Putamen (tissue), 1 donor: ENCODE measurements at places on chromosomes 4 and X.

DNA sequence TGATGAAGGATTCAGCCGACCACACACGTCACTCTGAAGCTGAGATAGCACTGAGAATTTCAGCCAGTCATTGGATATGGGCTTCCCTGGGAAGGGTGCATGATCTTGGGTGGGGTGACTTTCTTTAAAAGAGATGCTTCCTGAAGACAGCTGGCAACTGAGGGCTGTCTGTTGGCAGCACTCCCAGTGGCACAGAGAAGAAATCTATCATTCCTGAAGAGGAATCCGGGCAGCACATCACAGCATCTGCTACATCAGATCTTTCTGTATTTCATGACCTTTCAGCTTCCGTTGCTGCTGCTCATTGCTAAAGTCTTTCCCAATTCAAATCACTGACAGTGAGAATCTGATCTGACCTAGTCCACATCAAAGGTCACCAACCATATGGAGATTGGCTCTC lies 193.8 kb upstream of the RBPJ start:
- no peak for DNase-seq

GRCh38 chrX:37314531-37314930 lies 34.6 kb upstream of the PRRG1 start:
- no peak for DNase-seq

DNA sequence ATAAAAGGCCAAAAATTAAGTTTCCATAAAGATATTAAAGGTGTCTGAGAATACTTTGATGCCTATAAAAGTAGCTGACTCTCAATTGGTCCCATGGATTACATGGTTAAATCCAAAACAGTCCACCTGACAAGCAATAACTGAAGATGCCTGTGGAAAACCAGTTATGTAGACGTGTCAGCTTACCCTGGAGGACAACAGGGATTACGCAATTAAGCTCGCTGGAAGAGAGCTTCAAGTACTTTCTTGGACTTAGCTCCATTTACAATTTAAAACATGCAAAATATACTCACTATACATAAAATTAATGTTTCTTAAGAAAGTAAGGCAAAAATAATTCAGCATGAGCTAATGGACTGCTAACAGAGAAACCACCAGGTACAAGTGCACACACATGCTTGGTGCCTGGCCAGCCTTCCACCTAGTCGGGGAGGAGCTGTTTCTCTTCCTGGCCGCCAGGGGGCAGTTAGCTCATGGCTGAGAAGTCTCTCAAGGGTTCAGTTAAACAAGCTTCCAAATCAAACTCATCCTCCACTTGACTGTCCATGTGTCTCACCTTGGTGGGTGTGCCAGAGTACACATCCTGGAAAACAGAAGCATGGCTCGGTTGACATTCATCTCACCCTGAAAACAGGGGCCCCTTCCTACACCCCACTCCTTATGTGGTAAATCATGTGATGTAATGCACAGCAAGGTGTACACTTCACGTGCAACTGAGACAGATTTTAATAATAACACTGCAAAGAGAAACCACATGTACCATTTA lies 9.2 kb upstream of the FAM53A start:
- DNase-seq = peak; percentile 58

DNA sequence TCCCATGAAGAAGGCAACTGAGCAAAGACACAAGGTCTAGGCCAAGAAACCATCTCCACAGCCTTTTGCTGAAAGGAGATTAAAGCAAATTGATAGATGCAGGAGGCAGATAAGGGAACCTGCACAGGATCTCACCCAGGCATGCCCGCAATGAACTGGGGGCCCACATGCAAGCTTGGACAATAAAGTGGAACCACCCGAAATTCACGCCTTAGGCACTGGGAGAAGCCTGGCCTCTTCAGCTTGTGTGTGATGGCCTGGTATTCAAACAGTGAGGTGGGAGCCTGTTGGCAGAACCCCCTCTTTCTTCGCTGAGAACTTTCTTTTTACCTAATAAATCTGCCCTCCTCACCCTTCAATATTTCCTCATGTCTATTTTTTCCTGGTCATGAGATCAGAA lies 213.2 kb downstream of the NR3C2 start:
- DNase-seq = no peak

GRCh38 chr4:80005863-80006262 lies 67.2 kb downstream of the ANTXR2 start:
- DNase-seq = no peak

- DNase-seq = no peak
These were observed 19.8 kb upstream of the HSFX4 start for GRCh38 chrX:149909324-149910177.

- peak; percentile 26 for DNase-seq
These were observed 39.9 kb downstream of the FAM149A start for GRCh38 chr4:186144198-186144945.

GRCh38 chr4:34492414-34492813 lies 1751.9 kb downstream of the ARAP2 start:
- no peak for DNase-seq

DNA sequence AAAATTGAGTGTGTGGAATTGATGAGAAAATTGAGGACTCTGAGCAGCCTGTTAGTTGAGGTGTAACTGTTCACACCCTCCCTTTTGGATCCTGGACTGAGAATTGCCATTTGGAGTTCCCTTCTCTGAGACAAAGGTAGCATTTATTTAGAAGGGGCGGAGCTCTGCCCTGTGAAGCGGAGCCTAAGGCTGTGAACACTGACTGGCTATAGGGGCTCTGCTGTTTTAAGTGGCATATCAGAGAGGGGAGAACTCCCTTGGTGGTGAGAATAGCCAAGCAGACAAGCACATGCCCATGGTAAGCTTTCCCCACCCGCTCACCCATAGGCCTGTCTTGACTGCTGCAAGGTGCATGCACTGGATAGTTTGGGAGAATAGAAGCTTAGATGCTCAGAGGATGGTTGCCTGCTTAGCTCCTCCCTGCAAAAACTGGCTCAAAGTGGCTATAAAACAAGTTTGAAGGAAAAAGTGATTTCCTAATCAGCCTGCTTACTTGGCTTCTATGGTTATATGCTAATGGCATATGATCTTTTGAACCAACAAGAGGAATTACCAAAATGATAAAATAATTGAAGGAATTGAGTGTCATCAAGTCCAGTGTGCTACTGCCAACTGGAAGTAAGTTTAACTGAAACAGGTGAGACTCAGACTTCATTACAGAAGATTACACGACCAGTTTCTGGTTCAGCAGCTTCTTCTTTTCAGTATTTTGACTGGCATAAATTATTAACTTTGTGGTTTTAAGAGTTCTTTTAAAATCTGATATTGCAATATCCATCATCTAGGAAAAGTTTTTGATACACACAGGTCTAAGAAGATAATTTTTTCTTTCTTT lies 108.4 kb downstream of the AFF1 start:
- DNase-seq = no peak

DNA sequence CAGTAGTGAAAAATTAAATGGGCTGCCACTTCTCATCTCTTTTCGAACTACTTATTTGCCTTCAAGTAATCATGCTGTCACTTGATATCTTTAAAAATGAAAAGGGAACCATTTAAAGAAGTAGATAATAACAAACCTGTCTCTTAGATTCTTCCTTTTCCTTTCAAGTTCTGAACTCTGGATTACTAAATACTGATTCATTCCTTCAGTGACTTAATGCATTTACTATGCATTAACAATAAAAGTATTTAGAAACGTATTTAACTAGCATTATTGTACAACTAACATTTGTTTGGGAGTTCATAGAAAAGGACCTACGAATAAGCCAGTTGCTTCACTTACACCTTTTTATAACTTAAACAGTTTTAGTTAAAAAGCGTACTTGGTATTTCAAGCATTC lies 61.1 kb upstream of the RAB33B start:
- DNase-seq = no peak

DNA sequence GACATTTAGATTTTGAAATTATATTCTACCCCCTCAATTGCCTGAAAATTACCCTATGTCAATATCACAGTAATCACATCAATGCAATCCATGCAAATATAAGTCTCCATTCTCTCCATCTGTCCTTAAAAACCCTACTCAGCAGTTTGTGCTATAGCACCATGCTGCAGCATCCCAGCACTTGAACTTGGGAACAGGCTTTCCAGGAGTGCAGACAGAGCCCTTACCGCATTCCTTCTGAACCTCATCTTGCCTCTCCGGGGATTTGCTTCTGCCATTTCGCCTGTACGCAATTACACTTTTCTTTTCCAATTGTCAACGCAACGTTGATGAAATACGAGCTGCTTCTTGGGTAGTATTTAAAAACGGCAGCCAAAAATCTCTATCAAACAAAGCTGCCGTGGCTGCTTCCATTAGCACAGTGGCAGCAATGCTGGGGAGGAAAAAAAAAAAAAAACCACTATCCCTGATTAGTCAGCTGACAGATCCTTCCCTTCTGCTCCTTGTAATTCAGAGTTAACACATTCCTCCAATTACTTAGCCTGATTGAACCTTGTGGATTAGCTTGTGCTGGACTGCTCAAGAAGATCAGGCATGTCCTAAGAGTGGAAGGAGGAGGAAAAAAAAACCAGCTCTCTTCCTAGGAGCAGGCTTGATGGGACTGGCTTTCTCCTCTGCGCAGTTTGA lies 65.6 kb downstream of the MCF2 start:
- peak; percentile 15 for DNase-seq

GRCh38 chr4:173698557-173699262 lies 168.7 kb upstream of the HAND2 start:
- DNase-seq = no peak

DNA sequence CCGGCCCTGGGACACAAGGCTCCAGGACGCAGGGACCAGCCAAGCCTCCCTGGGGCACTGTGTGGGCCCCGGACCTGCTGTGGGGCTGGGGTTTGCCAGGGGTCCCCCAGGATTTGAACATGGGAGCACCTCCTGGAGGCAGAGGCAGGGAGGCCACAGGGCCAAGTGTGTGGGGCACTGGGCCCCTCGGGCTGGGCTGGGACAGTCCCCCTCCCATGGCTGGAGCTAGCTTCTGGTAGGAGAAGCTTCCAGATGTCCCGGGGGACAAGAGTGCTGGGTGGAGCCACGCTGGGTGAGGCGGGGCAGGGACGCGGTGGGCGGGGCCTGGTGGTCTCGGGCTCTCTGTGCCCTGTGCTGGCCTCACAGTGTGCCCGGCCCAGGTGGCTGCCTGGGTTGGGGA lies 18.6 kb downstream of the FGFRL1 start:
- no peak for DNase-seq

- no peak for DNase-seq
These were observed 347.3 kb downstream of the SPRY1 start for GRCh38 chr4:123743848-123744247.

GRCh38 chr4:141132072-141132708 lies 1.1 kb downstream of the RNF150 start:
- no peak for DNase-seq

DNA sequence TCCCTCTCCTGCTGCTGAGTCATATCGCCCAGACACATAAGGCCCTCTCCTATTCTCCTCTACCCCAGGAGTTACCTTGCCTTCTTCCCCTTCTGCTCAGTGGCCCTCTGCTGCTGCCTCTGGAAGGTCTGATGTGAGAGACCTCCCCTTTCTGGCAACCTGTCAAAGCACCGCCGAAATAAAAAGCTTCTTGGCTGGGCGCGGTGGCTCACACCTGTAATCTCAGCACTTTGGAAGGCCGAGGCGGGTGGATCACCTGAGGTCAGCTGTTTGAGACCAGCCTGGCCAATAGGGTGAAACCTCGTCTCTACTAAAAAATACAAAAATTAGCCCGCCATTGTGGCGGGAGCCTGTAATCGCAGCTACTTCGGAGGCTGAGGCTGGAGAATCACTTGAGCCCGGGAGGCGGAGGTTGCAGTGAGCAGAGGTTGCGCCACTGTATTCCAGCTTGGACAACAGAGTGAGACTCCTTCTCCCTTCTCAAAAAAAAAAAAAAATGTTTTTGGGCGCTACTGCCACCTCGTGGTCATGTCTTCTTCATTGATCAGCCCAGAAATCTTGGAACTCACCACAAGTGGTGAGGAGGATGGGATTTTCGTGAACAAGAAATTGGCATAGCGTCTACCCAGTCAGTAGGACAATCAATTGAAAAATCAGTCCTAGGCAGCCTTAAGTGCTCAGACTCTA lies 8.6 kb upstream of the ZXDA start:
- no peak for DNase-seq

DNA sequence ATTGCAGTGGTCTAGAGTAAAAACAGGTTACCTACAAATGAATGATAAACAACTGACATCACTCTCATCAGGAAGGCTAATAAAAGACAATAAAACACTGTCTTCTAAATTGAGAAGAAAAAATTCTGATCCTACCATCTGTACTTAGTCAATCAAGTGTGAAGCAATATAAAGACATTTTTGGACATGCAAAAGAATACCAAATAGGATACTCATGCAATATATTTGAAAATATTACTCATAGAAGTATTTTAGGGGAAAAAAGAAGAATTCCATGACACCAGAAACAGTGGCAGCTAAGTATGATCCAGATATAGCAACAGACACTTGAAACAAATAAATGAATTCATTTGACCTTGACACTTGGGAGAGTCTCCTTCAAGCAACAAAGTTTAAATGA lies 63.8 kb upstream of the FAM120C start:
- DNase-seq = no peak

DNA sequence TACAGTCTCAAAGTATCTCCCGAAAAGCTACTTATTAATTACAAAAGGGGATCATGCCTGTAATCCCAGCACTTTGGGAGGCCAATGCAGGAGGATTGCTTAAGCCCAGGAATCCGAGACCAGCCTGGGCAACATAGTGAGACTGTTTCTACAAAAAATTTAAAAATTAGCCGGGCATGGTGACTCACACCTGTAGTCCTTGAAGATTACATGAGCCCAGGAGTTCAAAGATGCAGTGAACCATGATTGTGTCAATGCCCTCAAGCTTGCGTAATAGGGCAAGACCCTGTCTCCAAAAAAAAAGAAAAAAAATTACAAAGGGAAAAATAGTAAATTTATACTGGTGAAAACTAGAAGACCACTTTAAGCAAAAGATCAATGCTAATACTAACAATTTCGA lies 3.3 kb upstream of the PORCN start:
- no peak for DNase-seq

DNA sequence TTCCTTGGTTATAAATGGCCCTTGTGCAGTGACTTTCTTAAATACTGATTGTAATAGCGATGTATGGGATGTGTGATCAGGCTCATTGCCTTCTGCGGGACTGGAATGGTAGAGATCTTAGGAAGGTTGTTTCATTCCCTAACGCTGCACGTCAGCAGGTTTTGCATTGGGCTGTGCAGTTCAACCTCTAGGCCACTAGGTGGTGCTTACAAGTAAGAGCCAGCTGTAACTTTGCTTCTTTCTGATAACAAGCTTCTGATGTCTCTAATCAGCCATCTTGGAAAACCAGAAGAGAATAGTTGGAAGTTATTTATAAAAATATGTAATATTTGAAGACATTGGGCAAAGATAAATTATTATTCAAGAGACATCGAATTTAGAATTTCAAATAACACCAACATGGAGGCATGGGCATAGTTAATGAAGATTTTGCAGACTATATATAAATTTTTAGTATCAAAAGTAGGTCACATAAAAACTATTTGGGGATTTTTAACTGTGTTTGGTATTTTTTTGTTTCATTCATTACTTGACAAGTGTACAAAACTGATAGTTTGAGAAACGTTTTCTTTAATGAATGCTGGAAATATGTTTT lies 339.7 kb upstream of the PCDH7 start:
- DNase-seq = no peak

- DNase-seq = peak; percentile 39
These were observed 28.4 kb downstream of the GUCY1B1 start for GRCh38 chr4:155787113-155787710.

- no peak for DNase-seq
These were observed 34.1 kb downstream of the TBC1D1 start for GRCh38 chr4:37924946-37925345.

- no peak for DNase-seq
These were observed 243.1 kb upstream of the ANXA3 start for GRCh38 chr4:78308517-78308916.
